ENCODE measurements at places on chromosomes 4 and X. TPM values are rescaled to one million over a fixed set of nuclear protein-coding genes. Genes with fewer than 3 reads are reported as not detected.

GRCh38 chrX:125150231-125150630 is 169.4 kb upstream of the TEX13C start:
- DNase-seq = no peak

DNA sequence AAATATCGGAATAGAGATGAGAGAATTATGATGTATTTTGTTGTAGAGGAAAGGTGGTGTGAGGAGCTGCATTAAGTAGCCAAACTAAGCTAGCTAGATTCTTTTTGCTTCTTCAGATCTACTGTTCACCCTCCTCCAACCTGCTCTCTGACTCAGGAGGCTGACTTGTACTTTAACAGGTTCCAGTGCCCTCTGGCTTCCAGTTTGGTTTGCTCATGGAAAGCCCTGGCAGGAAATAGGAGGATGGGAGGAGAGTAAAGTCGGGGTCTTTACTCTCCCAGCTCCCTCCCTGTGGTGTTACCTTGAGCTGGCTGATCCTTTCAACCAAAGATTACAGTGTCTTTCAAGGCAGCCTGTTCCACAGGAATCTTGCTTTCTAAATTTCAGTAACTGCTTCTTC is 277.0 kb upstream of the EDA2R start:
- DNase-seq = no peak

DNA sequence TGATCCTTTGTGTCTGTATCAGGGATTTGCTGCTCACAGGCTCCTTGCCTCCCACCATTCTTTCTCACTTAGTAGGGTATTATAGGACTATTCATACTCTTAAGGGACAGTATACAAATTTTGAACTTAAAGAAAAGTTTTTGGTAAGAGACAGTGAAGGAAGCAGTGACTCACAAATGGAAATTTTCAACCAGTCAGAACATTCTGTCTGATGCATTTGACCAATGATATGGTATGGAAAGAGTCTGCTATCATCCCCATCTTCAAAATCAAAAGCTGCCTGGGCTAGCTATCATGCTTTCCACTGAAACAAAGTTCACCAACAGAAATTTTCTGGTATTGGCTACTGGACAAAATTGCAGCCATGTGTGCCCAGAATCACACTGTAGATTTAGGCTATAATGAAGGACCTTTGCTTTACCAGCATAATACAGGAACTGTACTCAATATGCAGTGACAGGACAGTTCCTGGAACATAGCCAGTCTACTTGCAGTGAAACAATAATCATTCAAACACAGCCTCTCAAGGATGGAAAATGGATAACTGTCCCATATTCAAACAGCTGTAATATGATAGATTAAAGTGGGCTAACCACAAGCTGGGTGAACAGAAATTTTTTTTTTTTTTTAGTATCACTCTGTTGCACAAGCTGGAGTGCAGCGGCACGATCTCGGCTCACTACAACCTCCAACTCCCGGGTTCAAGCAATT is 109.0 kb upstream of the ACSL4 start:
- no peak for DNase-seq

Gene GPR82
- not detected for total RNA-seq

Gene ZDHHC15
- total RNA-seq = 2.9 TPM

Data from cardiac muscle cell (in vitro differentiated cells and primary cell).